HT1080 (cell line): ENCODE measurements at places on chromosomes 3 and 15. TPM values are rescaled to one million over a fixed set of nuclear protein-coding genes. Genes with fewer than 3 reads are reported as not detected.

CCDC71 gene
- 32.0 and 36.2 TPM in 2 replicates for total RNA-seq

DNA sequence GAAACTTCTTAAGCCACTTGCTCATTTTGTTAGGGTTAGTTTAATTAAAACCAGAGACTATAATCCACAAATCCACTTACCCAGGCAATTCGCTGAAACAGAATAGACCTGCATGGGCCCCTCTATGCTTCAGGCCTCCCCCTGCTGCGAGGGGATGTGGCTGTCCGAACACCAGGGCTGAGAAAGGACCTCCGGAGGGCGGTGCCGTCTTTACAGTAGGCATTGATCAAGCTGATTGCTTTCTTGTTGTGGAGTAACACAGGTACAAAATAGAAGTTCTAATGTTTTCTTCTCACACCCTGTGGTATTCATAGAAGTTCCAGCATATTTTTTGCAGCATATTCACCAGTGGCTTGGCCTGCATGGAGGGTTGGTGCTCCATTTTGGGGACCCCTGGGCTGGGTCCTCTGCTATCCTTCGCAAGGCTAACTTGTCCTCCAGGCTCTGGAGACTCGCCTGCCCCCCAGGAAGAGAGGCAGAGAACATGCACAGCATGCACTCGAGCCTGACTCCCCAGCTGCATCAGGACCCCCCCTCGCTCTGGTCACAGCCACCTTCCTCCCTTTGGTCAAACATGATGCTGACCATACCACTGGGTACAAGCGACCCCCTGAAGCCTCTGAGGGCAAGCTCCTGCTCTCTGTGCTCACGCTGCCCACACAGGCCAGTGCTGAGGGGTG, 55.3 kb downstream of the TPRA1 start:
- no peak for DNase-seq

- no peak for DNase-seq
These were observed 9.1 kb downstream of the GRM2 start for GRCh38 chr3:51715977-51716294.

DNA sequence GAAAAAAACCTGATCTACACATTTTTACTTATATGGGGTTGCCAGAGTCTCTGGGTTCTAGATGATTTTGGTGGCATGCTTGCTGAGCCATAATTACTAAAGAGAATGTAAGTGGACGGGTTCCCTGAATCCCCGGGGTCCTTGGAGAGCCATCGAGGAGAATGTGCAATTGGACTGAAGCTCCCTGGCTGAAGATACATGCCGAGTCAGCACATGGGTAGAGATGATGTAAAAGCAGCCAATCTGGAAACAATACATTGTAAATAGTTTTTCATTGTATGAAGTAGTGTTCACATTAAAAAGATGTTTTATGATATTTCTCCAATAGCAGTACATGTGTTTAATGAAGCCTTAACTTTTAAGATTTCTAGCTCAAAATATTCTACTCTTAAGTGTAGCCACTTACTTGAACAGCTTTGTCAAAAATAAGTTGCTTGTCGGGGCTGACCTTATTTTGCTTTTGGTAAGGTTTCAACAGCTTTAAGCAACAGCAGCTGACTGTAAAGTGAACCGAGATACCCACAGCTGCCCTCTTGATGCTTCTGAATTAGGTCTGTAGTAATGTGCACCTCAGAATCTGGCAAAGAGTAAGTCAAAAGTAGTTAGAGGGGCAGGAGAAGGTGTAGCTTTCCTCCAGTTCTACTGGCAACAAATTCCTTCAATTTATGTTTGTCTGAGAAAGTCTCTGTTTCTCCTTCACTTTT, 205.7 kb downstream of the PLCL2 start:
- no peak for DNase-seq

DNA sequence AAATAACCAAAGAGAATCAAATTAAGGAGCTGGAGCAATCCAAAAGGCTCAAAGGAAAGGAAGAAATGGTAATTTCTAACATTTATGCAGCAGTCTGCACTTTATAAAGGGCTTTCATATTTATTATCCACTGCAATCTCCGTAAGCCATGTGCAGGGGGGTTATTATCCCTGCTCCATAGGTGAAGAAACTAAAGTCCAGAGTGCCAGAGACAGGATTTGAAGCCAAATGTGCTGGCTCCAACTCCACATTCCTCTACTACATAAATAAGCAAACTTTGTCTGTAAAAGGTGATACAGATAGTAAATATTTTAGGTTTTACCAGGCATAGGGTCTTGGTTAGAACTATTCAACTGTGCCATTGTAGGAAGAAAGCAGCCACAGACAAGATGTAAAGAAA, 221.4 kb downstream of the MINAR1 start:
- no peak for DNase-seq
